HTR-8/SVneo (cell line): ENCODE measurements at places on chromosomes 5 and 9.

DNA sequence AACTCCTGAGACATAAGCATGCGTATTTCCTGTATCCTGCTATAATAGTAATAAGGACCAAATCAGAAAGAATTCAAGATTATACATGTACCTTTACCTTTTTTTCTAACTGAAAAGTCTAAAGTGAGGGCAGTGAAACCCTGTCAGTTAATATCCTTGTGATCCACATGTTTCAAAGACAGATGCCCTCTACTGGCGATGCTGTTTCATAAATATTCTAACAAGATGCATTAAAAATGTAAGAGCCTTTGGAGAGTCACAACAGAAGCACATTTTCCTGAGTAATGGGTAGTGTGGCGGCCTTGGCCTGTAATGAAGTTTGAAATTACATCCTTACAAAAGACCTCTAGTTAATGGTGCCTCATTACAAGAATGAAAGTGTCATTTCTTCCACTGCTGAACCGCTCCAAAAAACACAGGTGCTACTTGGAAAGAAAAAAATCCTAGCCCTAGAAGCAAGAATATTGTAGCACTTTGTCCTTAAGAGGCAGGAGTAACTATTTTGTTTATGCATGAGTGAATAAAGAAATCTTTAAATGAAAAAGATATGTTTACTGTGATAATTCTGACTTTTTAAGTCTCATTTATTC, 232.6 kb downstream of the EPB41L4A start:
- peak; percentile 24 for DNase-seq

- peak; percentile 75 for DNase-seq
Observed at GRCh38 chr5:33272288-33272687, 168.5 kb upstream of the TARS1 start.

- no peak for DNase-seq
Observed at GRCh38 chr5:37190592-37190991, 58.6 kb downstream of the CPLANE1 start.

- no peak for DNase-seq
Observed at GRCh38 chr9:78239506-78239905, 3.6 kb downstream of the CEP78 start.

DNA sequence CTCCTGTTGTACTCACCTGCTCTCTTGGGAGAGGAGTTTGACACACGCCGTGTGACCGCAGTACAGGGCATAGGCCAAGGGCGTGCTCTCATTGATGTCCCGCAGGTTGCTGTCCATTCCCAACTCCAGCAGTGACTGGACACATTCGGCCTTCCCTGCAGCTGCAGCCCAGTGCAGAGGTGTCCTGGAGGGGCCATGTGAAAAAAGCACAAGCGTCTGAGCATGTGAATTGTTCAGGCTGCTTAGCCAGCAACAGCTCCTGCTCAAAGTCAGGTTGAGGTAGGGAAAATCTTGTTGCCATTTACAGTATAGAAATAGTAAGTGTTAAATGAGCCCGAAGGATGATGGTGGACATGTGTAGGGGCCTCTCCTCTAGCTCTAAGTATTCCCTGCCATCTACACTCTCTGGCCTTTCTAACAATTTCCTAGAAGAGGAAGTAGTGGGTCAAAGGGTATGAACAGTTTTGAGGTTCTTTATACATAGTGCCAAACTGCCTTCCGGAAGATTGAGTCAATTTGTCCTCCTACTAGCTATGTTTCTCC, 116.5 kb downstream of the ANKRD55 start:
- no peak for DNase-seq

DNA sequence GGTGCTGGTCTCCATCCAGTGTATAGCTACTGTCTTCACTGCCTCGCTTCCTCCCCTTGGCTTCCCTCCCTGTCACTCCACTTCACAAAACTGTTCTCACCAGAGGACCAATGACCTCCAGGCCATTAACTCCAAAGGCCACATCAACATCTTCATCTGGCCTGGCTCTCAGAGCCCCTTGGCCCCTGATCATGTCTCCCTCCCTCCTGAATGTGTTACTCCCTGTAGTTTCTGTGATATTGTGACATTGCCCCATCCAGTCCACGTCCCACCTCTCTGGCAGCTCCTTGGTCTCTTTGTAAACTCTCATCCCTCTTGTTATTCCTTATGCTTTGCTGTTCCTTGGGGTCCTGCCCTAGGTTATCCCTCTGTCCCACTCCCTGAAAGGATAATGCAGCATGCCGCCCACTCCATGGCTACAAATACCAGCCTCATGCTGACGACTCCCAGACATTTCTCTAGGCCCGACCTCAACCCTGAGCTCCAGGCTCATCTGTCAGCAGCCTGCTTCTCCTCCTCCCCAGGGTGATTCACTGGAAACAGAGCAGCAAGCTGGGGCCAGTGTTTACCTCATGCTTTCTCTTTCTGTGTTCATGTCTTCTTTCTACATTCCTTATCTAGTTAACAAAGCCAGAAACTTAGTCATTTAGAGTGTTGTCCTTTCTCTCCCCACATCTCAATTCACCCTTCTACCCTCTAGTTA, 312.2 kb downstream of the SPOCK1 start:
- DNase-seq: peak; percentile 39

- no peak for DNase-seq
Observed at GRCh38 chr5:13783726-13784125, 160.8 kb downstream of the DNAH5 start.

DNA sequence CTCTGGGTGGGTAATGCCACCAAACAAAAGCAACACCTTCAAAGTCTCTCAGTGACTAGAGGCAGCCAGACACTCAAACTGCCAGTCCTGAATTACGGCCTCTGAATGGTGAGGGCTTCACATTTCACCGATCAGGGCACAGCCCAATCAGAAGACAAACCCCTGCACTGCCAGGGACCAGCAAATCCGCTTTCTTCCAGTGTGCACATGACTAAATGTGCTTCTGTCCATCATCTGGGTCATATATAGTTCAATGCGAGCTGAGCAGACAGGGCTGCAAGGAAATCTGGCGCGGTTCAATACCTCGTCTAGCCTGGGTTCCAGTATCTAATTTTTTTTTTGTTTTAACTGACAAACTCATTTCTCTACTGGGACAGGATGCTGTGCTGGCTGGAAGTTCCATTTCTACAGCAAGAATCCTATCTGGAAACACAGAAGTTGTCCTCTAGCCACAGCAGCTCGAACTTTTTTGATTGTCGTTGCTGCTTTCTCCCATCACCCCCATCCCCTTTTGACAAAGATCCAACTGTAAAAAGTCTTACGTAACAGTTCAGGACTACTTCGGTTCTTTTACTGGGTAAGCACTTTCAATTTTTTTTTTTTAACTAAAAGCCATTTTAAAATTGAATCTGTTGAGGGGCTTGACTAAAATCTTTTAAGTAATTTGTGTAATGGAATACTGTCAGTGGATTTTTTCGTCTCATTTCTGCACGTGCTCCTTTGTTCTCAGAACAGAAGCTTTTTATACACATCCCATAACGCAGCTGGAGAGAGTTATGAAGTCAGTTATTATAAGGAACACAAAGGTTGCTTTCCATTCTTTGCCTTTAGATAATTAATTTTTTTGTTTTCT, 112.7 kb downstream of the NR6A1 start:
- peak; percentile 86 for DNase-seq

DNA sequence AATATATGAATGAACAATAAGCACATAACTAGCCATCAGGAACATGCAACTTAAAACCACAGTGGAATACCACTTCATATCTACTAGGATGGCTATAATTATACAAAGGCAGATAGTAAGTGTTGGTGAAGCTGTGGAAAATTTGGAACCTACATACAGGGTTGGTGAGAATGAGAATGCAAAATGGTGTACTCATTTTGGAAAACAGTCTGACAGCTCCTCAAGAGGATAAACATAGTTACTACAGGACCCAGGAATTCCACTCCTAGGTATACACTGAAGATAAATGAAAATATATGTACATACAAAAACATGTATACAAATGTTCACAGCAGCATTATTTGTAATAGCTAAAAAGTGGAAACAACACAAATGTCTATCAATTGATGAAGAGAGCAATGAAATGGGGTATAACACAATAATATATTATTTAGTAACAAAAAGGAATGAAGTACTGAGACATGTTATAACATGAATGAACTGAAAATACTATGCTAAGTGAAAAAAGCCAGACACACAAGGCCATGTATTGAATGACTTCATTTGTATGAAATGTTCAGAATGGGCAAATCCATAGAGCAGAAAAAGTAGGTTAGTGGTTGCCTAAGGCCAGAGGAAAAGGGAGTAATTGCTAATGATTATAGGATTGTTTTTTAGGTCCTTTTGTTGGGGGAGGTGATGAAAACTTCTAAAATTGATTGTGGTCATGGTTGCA, 31.2 kb upstream of the CDK5RAP2 start:
- DNase-seq: no peak

DNA sequence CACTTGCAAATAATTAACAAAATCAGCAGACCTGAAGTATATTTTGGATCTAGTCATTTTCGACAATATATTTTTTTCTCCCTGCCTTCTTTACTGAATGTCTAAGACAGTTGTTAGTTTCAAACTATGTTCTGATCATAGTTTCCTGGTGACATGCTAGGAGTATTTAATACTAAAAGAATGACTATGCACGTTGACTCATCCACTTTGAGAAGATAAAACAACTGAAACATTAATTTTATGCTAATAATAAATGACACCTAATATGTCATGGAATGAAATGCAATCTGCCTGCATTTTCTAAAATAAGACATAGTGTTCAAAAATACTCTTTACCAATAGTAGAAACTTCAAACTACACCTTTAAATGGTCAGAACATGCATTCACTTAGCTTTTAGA, 2123.7 kb upstream of the C9orf72 start:
- no peak for DNase-seq

DNA sequence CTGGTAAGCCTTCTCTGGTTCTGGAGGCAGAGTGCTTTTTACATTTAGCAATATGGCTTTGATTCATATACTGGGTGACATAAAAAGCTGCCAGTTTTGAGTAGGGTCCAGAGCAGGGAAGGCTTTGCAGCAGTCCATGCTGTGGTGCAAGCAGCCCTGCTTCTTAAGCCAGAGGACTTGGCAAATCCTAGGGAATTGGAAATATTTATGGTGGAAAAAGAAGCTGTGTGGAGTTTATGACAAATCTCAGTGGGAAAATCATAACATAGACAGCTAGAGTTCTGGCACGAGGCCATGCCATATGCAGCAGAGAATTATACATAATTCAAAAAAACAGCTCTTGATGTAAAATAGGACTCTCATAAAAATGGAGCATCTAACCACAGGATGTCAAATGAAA, 536.4 kb downstream of the RASEF start:
- no peak for DNase-seq

- DNase-seq: no peak
Observed at GRCh38 chr9:131289301-131290035, at the start of gene PLPP7. Gene PLPP7, plus strand, starts transcription at chr9:131289723. Its CDS starts 275 bp downstream, at chr9:131289998.

DNA sequence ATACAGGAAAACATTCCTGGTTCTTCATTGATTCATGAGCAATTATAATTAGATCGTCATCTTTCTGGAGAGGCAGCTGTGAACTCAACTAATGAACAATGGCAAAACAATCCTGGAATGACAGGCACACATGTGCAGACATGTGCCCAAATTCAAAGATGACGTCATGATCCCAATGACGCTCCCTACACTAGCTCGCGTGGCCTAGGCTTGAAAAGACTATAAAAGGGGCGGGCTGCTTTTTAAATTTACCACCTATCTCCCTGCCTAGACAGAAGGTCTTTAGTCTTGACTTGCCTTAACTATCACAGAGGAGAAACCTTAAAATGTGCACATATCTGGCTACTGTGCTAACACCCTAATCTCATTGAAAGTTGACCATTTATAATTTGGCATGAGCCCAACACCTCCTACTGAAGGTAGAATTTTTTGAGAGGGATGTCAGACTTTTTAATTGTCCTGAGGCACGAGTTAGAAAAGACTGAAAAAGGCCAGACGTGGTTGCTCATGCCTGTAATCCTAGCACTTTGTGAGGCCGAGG, 88.2 kb downstream of the PRRT1B start:
- DNase-seq: no peak

DNA sequence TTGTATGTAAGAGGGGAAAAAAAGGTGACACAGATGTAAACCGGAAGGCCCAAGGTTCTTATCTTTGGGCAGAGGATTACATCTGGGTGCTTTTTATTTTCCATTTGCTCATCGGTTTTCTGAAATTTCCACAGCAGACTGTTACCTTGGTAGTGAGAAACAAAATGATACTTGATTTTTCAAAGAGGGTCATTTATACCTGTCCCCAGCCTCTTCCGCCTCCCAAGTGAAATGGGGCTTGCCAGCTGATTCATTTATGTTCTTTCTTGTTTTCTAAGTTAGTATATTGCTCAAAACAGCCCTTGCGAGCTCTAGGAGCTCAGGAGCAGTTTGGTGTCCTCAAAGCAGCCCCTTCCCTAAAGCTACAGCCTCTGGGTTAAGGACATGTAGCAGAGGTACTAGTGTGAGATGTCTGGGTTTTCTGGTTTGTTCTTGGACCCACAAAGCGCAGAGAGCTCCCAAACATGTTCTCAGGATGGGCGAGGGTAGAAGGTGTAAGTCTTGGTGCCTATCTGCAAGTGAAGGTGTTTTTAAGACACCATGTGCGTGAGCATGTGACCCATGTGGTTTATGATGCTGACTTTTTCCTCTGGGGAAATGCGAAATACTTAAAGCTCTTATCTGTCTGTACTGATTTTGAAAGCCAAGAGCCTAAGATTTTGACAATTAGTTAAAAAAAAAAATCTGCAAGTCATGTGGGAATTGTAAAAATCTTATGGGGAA, 38.3 kb downstream of the DAPK1 start:
- no peak for DNase-seq

DNA sequence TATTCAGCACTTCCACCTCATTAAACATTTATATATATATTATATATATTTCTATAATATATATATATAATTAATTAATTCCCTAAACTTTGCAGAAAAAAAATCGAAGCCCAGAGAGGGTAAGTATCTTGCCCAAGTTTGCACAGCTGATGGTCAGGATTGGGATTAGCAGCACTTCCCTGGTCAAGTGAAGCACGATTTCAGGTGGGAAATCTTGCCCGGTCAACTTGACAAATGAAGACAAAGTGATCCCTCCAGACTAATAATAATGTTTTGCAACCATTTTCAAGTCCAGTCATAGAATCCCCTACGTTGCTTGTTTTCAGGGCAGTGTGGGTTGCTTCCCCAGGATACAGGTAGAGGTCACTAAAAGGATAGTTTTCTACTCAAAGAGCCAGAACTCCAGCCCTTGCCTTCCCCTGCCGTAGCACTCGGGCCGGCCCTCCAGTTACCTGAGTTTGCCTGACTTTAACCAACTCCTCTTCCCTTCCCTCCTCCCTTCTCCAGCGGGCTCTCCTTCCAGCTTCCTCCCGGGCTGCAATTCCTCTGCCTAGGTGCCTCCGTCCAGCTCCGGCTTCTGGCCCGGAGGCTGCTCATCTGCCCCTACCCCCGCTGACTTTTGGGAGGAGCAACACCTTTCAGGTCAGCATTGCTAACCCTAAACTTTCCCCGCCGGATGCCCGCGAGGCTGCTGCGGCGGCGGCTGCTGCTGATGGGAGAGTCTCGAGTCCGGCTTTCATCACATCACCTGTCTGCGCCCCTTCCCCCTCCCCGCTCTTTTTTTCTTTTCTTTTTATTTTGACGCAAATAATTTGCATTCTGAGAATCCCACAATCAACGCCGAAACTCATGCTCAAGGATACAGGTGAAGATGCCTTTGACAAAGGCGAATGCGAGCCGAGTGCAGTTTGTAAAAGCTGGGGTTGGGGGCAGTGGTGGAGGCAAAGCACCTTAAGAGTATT, 930 bp downstream of the PRLR start:
- peak; percentile 79 for DNase-seq
